ENCODE measurements at places on chromosomes 11 and 22.

DNA sequence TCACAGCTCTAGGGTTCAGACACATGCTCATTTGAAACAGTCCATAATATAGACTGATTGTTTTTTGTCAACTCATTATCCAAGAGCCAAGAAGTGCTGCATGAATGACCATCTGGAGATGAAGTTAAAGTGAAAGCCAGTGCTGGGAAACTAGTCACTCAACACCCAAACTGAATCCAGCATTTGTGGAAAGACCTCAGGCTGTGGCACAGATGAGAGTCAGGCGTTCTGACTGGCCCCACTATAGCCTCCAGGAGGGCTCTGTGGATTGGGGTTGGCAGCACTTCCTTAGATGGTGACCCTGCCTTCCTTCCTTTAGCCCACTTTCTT, 2.1 kb downstream of the FEZ1 start:
- no peak for DNase-seq

DNA sequence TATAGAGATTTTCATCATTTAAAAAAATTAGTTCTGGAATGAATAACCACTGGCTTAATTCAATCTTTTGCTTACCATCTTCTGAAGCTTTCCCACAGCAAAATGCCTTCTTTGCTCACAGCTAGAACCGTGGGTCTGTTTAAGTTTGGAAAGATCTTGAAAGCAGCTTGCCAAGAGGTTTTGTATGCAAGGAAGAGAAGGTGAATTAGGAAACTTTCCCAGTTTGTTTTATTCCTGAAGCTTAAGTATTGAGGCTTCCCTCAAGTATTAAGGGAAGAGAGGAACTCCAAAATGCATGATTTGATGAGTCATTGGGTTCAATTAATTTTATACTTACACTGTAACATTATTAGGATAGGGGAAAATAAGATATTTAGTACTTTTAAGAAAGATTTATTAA, 1.9 kb upstream of the ARHGEF12 start:
- no peak for DNase-seq

DNA sequence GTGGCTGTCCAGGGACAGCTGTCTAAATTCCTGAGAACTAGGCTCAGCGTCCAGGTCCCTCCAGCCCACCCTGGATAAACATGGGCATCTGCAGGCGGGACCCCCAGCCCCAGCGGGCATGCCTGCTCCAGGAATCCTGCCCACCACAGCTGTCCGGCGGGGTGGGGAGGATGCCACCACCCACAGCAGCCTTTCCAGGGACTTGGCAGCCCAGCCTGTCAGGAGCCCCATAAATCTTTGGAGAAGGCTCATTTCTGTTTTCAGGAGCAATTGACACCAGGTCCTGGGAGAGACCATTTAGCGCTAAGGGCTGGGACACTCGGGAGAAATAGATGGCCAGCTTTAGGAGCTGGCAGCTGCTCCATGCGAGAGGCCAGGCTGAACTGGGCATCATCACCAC, 358.9 kb downstream of the CADM1 start:
- no peak for DNase-seq

DNA sequence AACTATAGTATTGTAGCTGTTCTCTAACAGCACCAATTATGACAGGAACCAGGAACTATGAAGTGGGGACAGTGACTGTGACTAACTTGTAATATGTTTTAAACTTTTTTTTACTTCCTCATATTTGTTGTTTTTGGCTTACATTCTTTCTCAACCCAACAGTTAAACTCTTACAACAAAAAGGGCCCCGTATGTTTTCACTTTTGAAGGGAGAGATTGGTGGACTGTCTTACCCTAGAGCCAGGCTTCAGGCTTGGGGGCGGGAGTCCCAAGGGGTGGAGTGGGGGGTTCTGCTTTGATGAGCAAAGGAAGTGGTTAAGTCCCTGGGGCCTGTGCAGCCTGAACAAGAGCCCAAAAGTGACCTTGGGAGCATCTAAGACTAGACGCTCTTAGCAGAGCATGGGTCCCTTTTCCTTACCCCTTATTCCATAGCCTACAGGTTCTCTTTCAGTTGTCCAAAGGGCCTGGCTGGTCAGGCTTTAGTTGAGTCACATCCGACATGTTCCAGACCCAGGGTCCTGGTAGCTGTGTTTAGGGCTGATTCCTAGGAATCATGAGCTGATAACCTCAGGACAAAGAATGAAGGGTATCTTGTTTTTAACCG, 38.8 kb downstream of the STIM1 start:
- DNase-seq, result no peak

Data from sciatic nerve (tissue), 2 donors.